ENCODE measurements at places on chromosomes 2 and 18.

GRCh38 chr2:54255230-54256090 is 569 bp downstream of the TSPYL6 start:
- no peak for DNase-seq

DNA sequence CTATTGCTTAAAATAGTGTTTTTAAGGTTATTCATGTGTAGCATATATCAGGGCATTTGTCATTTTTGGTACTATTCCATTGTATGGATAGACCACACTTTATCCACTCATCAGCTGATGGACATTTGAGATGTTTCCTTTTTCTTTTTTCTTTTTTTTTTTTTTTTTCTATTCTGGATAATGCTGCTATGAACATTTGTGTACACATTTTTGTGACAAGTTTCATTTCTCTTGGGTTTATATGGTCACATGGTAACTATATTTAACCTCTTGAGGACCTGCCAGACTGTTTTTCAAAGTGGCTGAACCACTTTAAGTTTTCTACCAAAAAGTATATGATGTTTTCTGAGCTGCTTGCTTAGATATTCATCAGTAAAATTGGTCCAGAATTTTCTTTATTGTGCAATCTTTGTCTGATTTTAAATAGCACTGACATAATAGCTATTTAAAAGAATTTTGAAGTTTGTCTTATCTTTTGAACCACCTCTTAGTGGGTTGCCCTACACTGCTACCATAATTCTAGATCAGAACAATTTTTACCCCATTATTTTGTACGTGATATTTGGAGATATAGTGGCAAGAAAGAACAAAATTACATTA is 219.4 kb upstream of the SIX3 start:
- no peak for DNase-seq

DNA sequence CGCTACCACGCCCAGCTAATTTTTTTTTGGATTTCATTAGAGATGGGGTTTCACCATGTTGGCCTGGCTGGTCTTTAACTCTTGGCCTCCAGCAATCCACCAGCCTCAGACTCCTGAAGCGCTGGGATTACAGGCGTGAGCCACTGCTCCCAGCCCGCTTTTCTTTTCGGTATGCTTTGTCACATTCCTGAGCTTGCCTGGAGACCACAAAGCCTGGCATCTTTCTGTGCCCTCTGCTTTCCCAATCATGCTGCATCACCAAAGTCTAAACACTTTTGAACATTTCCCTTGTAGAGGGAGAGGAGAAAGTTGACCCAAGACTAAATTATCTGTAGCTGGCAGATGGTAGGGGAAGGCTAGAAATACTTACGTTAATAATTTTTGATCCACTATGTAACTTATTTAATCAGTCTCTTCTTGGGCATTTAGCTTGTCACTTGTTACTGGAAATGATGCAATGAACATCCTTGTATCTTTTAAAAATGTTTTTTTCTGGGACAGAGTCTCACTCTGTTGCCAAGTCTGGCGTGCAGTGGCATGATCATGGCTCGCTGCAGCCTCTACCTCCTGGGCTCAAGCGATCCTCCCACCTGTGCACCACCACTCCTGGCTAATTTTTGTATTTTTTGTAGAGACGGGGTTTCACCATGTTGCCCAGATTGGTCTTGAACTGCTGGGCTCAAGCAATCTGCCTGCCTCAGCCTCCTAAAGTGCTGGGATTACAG is 2.7 kb upstream of the NPC1 start:
- DNase-seq, result no peak

GRCh38 chr2:146984014-146984413 is 860.8 kb upstream of the ACVR2A start:
- DNase-seq, result no peak

- DNase-seq, result no peak
Observed at GRCh38 chr2:12119841-12120240, 373.4 kb downstream of the LPIN1 start.

Measured in GM19239 (cell line).